ENCODE measurements at places on chromosomes 5 and 9.

DNA sequence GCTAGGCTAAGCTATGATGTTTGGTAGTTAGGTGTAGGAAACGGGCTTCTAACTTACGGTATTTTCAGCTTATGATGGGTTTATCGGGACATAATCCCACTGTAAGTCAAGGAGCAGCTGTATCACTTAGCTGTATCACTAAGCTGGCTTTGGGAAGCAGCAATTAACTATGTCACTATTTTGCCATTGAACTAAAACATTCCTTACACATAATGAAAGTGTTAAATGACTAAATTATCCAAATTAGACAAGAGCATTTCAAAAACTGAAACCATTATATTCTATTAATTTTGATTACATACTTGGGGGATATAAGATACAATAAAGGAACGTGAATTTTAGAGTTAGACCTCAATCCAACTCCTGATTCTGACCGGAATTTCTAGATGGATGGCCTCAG, 188.3 kb downstream of the AGTPBP1 start:
- DNase-seq, result no peak

DNA sequence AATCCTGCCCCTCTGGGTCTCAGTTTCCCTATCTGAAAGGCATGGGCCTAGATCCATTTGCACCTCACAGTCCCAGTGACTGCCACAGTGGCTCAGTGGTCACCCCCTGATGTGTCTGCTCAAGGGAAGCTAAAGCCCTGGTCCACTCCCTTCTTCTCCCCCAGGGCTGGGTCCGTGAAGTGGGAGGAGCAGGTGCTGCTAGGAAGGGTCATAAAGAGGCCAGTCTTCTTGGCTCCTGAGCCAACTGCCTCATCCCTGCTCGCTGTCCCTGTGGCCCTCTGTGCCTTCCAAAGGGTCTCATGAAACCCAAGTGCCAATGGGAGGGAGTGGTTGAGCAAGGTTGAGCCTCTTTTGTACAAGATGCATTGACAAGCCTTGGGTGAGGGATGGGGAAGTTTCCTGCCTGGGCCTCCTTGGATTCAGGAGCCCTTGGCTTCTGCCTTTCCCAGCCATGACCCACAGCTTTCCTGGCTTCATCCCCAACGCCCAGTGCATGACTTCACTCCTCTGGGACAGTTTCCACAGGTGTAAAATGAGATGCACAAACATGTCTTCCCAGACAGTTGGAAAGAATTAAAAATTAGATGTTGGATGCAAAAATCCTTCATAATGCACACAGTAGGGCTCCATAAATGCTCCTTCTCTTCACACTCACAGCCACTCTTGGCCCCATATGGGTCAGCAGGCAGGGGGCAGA, 1.6 kb upstream of the SLC6A7 start:
- no peak for DNase-seq

DNA sequence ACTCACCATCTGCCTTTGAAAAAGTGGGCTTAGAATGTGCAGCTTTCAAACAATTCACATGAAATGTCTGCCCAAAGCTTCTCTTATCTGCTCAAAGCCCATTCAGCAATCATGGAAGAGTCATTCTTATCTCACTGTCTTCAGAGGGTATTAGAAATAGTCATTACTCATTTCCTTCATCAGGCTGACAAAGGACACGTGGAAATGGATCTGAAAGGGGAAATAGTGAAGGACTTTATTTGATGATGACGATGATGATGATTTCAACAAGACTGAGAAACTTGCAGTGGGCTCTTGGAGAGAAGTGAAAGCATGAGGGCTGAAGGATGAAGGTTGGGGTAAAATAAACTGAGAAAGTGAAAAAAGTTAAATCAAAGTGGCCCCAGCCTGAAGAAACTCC, 194.3 kb downstream of the SMARCA2 start:
- DNase-seq, result peak; percentile 53

- DNase-seq, result peak; percentile 91
Measured at GRCh38 chr9:33025572-33026342, 684 bp downstream of the DNAJA1 start.

DNA sequence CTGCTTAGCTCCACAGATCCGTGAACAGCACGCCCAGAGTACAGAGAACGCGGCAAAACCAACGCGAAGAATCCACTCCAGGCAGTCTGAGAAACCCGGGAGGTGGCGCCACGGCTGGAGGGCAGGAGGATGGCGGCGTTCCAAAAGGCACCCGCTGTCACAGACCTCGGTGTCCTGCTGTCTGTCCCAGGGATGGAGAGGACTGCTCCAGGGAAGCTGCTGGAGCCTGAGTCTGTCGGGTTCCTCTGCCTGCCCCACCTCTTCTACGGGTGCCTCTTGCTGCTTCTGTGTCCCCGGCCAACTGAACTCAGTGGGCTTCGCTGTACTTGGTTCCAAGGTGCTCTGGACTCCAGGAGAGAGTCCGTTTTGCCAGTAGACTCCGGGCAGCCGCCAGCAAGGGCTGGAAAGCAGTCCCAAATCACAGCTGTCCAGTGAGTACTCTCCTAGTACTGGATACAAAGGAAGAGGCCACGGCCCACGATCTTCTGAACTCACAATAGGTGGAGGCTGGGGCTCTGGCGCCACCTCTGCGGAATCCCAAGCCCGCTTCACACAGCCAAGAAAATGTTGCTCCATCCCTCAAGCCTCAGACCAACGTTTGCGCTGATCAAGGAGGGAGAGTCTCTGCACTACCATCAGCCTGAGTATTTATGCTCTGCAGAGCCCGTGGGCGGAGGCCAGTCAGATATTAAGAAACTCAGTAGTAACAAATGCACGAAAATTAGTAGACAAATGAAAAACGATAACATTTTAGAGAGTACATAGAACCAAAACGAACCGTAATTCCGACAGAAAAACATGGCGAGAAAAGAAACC, 440 bp downstream of the ANXA2R start:
- DNase-seq, result peak; percentile 82

- DNase-seq, result no peak
Measured at GRCh38 chr5:34900652-34901051, 14.7 kb downstream of the RAD1 start.

- DNase-seq, result no peak
Measured at GRCh38 chr5:10518347-10518746, 45.5 kb upstream of the ANKRD33B start.

DNA sequence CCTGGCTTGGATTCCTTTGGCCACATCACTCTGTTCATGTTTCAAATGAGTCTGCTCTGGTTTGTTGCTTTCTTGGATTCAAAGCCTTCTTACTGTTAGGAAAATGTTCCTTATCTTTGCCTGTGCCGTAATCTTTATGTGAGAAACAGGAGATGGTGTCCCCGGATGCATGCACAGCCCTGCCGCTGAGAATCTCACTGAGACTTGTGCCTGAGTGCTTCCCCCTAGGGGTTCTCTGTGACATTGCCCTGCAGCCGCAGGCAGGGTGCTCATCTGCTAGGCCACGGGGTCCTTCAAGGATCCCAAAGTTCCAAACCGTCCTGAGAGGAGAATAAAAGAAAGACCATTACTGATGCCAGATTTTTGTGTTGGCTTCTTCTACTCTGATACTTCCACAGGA, 81.4 kb upstream of the ANKRD55 start:
- DNase-seq, result no peak

- no peak for DNase-seq
Measured at GRCh38 chr9:120873512-120873911, 3.5 kb downstream of the PHF19 start.

DNA sequence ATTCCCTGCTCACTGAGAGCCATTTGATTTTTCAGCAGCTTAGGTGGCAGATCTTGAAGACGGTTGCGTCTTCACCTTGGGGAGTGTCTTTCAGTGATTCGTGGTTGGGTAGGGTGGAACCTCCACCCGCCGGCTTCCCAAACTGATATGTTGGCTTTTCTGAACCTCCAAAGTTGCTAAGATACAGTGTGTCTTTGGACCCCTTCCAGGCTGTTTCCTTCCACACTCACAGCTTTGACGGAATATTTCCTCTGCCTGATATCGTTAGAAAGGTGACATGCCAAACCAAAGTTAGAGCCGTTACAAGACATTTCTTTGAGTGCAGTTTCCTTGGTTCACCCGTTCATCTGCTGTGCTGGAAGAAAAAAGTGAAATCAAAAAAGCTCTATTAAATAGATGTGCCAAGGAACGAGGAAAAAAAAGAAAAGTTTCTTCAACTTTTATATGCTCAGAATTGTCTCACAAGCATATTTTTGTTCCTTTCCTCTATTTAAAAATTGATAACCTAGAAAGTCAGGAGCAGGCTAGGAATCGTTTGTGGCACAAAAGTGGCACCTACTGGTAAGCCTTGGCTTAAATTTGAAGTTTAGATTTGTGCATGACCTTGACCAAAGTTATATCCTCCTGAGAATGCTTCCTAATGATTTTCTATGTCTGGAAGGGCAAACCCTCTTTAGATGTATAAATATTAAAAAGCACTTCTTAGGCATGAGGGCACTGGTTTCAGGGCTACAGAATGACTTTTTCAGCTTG, 270.7 kb upstream of the WWC1 start:
- DNase-seq, result no peak

DNA sequence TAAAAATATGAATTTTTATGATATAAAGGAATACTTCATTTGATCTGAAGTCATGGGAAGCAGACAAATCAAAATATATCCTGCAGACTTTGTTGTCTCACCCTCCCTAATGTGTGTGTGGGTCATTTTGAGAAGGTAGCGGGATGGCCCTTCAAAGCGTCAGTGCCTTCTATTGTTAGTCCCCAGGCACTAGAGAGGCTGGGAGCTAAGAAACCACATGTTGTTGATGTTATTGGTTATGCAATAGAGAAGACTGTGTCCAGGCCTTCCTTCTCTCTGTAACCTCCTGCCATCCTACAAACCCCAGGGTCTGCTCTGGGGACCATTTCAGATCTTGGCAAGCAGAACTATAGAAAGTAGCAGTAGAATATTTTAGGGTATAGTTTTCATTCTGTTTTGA, 94.7 kb downstream of the NLN start:
- no peak for DNase-seq

- no peak for DNase-seq
Measured at GRCh38 chr5:10372726-10373709, 19.5 kb downstream of the MARCHF6 start.
